ENCODE measurements at places on chromosomes 12 and 14.

DNA sequence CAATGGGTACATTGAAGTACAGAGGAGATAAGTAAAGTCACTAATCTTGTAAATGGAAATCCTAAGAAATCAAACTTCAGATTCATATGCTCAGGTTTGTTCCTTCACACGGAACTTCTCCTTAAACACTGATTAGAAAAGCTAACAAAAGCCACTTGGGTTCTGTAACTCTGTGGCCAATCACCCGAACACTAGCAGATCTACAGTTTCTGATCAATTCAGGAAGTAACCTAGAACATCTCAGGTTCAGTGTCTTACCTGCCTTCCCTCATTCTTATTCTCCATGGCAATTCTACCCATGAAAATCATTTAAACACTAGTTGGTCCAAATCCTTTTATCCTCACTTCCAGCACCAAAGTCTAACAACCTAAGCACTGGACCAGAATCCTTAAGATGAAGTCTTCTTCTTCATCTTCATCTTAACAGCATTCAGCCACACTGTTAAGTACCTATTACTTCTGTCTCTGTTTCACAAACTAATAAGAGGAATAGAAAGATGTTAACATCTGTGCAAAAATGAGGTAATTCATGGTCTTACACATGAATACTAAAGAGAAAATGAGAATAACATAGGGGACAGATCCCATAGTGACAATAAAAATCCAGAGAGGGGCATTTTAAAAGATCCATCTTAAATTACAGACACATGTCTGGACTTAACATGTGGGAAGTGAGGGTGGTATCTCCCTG, 184.5 kb downstream of the SSPN start:
- H3K27me3 ChIP-seq = no peaks in the 10 kb centered on the region
- H3K36me3 ChIP-seq = peaks cover 13% of the 10 kb centered on the region
- no peak overlapping the region for H3K27ac ChIP-seq
- DNase-seq = no peak
- H3K4me3 ChIP-seq = no peak overlapping the region

GRCh38 chr12:54009171-54010052, 627 bp downstream of the HOXC8 start:
- H3K36me3 ChIP-seq = peaks cover under 1% of the 10 kb centered on the region
- no peak overlapping the region for H3K27ac ChIP-seq
- peak overlapping the region; percentile 32 for H3K4me3 ChIP-seq

GRCh38 chr14:51323492-51323891, 83.4 kb downstream of the TMX1 start:
- no peak for DNase-seq
- H3K27me3 ChIP-seq = peaks cover 20% of the 10 kb centered on the region
- peaks cover 12% of the 10 kb centered on the region for H3K4me1 ChIP-seq

DNA sequence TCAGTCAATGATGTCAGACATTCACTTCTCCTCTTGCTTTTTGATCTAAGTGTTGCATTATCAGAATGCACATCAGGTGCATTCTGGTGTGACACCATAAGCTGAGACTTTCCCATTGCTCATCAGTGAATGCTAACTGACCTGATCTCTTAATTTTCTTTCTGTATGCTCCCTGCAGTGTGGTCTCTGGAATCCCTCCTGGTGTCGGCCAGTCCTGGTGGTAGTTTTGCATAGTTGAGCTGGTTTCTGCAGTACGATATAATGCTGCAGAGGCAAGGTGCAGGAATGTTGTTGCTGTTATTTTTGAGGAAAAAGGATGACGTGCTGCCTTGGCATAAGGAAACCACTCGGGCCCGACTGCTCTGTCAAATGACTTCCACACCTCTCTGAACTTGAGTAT, 11.0 kb upstream of the SRP54 start:
- H3K4me3 ChIP-seq = no peak overlapping the region
- H3K36me3 ChIP-seq = peaks cover 22% of the 10 kb centered on the region
- H3K27me3 ChIP-seq = no peaks in the 10 kb centered on the region
- no peak for DNase-seq
- peaks cover 12% of the 10 kb centered on the region for H3K4me1 ChIP-seq
- H3K27ac ChIP-seq = no peak overlapping the region

DNA sequence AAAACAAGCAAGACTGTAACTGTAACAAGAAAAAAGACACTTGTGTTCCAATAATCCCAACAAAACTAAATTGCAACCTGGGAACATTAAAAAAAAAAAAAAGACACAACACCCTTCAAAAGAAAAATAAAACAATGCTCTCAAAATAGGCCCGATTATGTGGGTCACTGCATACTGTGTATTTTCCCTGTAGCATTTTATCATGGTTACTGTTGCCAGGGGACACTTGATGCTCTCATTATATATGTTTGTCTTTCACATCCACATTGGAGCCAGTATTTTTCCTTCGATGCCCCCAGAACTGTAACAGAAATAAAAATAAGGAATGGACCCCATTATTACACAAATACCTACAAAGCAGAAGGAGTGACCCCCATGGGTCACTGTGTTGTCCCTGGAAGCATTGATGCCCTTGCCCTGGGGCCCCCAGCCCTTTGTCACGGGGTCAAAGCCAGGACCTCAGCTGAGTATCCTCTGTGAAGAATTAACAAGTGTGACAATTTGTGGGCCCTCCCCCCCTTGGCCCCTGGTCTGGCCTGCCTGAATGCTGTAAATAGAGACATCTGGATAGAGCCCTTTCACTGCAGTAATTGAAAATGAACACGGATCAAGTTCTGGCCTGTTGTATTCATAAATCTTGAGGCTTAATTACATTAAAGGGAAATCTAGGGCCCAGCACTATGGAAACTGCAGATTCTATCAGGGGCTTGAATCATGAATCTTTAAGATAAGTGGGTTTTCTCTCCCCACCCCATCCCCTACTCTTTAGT, 72.8 kb downstream of the C12orf42 start:
- no peak for DNase-seq
- no peaks in the 10 kb centered on the region for H3K27me3 ChIP-seq
- no peaks in the 10 kb centered on the region for H3K4me1 ChIP-seq
- H3K27ac ChIP-seq = no peak overlapping the region

DNA sequence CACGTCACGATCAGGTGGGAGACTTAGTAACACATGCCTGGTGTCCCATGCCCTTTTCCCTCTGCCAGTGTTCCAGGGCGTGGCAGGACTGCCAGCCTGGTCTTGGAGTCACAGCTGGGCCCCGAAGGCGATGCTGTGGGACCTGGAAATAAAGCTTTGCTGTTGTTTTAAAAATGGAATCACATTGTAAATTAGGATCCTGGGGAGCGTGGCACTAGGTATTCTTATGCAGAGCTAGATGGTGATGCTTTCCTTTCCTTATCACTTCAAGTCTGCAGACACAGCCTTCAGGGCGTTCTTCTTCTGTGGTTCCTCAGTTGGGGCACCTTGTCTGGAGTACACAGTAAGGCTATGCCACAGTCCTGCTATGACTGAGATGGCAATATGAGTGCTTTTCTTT, 64.6 kb downstream of the BICD1 start:
- no peaks in the 10 kb centered on the region for H3K27me3 ChIP-seq
- H3K4me3 ChIP-seq = no peak overlapping the region
- no peaks in the 10 kb centered on the region for H3K4me1 ChIP-seq

GRCh38 chr12:86711731-86712130, 455.5 kb upstream of the MGAT4C start:
- no peaks in the 10 kb centered on the region for H3K4me1 ChIP-seq
- H3K27me3 ChIP-seq = no peaks in the 10 kb centered on the region
- no peak overlapping the region for H3K27ac ChIP-seq
- no peaks in the 10 kb centered on the region for H3K36me3 ChIP-seq
- no peak overlapping the region for H3K4me3 ChIP-seq
- DNase-seq = no peak

GRCh38 chr14:34036319-34036766, 85.5 kb upstream of the EGLN3 start:
- no peak for DNase-seq
- peaks cover 2% of the 10 kb centered on the region for H3K36me3 ChIP-seq
- peaks cover 9% of the 10 kb centered on the region for H3K4me1 ChIP-seq
- H3K4me3 ChIP-seq = no peak overlapping the region
- no peak overlapping the region for H3K27ac ChIP-seq
- H3K27me3 ChIP-seq = peaks cover 14% of the 10 kb centered on the region

DNA sequence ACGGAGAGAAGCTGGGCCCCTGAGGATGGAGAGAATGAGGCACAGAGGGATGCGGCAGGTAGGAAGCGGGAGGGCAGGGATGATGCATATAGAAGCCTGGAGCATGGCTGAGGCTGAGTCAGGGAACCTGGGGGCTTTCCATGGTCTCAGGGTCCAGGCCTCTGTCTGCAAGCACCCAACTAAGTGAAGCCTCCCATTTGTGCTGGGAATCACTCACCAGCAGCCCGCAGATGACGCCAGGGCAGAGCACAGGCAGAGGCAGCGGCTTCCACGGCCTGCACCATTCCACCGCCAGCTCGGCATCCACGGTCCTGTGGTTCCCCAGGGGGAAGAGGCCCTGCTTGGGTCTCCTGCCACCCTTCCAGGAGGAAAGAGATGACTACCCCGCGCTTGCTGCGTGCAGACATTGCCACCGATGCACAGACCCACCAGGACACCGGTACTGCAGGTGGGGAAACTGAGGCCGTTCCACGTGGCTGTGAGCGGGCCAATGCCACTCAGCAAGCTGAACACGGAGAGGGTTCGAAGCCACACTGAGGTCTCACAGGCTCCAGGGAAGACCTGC, 75.5 kb downstream of the NCOR2 start:
- no peak for DNase-seq
- H3K36me3 ChIP-seq = no peaks in the 10 kb centered on the region
- H3K27ac ChIP-seq = no peak overlapping the region
- H3K27me3 ChIP-seq = no peaks in the 10 kb centered on the region
- peaks cover 20% of the 10 kb centered on the region for H3K4me1 ChIP-seq
- no peak overlapping the region for H3K4me3 ChIP-seq

GRCh38 chr12:64696080-64696741, 63.0 kb downstream of the GNS start:
- no peak for DNase-seq
- H3K4me1 ChIP-seq = peaks cover 43% of the 10 kb centered on the region
- no peaks in the 10 kb centered on the region for H3K27me3 ChIP-seq
- H3K4me3 ChIP-seq = no peak overlapping the region
- H3K27ac ChIP-seq = no peak overlapping the region

DNA sequence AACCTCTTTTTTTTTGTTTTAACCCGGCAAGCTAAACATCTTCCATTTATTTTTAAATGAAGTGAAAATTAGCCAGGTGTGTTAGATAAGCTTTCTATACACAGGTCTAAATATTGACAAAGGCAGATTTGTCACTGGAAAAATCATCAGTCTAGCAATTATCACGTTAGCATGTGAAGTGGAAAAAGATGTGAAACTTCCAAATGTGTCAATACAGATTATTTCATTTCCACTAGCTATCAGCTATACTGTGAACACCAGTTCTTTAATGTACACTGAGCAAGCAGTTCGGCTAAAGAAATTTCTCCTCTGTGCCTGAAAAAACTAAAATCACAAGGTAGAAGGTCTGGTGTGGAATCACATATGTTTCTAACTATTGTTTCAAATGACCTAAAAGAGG, 96.6 kb upstream of the G2E3 start:
- no peaks in the 10 kb centered on the region for H3K36me3 ChIP-seq
- no peaks in the 10 kb centered on the region for H3K4me1 ChIP-seq
- peaks cover 8% of the 10 kb centered on the region for H3K27me3 ChIP-seq
- no peak for DNase-seq

DNA sequence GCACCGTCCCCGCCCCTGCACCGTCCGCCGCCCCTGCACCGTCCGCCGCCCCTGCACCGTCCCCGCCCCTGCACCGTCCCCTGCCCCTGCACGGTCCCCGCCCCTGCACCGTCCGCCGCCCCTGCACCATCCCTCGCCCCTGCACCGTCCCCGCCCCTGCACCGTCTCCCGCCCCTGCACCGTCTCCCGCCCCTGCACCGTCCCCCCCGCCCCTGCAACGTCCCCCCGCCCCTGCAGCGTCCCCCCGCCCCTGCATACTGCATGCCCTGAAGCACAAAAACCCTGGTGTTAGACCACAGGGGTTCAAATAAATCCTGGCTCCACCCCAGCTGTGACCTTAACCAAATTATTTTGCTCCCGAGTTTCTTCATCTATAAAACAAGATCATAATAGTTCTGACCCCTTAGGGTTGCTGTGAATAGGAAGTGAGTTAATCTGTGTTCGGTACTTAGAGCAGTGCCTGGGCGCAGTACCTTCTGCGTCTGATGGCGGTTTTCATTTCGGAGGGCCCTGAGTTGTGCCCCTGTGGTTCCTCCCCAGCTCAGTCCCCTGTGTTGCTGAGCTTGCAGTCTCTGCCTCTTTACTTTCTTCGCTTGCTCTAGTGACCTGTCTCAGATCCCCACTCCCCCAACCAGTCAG, 38.1 kb downstream of the ESRRB start:
- H3K4me3 ChIP-seq = no peak overlapping the region
- no peak for DNase-seq
- H3K27me3 ChIP-seq = peaks cover 32% of the 10 kb centered on the region
- no peaks in the 10 kb centered on the region for H3K4me1 ChIP-seq
- H3K36me3 ChIP-seq = no peaks in the 10 kb centered on the region

DNA sequence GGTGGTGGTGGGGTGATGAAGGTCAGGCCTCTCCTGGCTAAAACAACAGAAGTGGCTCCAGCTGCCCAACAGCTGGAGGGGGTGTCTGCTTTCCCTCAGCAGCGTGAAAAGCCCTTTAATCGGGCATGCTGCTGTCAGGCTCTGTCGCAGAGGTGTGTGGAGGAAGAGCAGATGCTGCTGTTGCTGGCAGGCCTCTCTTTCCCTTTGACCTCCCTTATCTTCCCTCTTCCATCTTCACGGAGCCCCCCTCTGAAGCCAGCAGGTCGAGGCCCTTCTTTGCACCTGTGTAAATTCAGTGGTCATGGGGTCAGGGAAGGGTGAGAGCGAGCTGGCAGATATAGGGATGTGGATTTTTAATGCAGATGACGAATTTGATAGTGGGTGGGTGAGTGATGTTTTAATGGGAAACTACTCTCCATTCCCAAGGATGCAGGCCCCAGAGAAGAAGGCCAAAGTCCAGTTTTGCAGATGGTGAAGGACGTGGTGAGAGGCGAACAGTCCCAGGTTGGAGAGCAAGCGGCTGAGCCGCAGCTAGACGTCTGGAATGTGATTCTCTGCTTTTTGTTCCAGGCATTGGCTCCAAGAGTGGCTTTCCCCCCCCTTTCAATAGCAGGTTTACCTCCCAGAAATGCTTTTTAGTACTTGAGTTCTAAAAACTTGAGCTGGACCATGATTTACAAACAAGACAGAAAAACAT, 64.0 kb downstream of the SMOC1 start:
- no peak overlapping the region for H3K4me3 ChIP-seq
- H3K27ac ChIP-seq = no peak overlapping the region
- DNase-seq = no peak
- no peaks in the 10 kb centered on the region for H3K36me3 ChIP-seq
- H3K4me1 ChIP-seq = no peaks in the 10 kb centered on the region
- peaks cover 22% of the 10 kb centered on the region for H3K27me3 ChIP-seq

GRCh38 chr12:55908726-55909512, 18.8 kb downstream of the PYM1 start:
- no peak overlapping the region for H3K4me3 ChIP-seq
- H3K4me1 ChIP-seq = peaks cover 8% of the 10 kb centered on the region
- H3K27me3 ChIP-seq = no peaks in the 10 kb centered on the region
- H3K36me3 ChIP-seq = peaks cover 12% of the 10 kb centered on the region
- H3K27ac ChIP-seq = no peak overlapping the region

DNA sequence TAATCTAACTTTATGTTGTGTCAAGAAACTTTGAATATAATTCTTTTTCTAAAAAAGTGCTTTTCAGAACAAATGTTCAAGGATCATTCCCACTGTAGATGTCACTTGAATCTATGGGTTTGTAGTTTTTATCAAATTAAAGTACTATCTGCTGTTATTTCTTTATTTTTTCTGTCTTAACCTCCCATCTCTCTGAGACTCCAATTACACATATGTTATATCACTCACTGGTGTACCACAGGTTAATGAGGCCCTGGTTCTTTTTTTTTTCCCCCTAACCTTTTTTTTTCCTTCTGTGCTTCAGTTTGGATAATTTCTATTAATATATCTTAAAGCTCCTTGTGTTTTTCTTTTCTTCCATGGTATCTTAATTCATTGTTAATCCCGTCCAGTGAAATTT, 279.9 kb upstream of the RGS6 start:
- H3K4me3 ChIP-seq = no peak overlapping the region
- H3K4me1 ChIP-seq = no peaks in the 10 kb centered on the region
- peaks cover 56% of the 10 kb centered on the region for H3K36me3 ChIP-seq
- no peak for DNase-seq
- H3K27me3 ChIP-seq = no peaks in the 10 kb centered on the region

All from activated CD8-positive, alpha-beta memory T cell treated with anti-CD3 and anti-CD28 coated beads, Interleukin-2, amount 10 ng/mL, durations not matched to agents 7 days and 5 days (primary cell).